ENCODE measurements at places on chromosomes 7 and 10. TPM values are rescaled to one million over a fixed set of nuclear protein-coding genes. Genes with fewer than 3 reads are reported as not detected.

Gene PNLIPRP2
- polyA plus RNA-seq = not detected

DNA sequence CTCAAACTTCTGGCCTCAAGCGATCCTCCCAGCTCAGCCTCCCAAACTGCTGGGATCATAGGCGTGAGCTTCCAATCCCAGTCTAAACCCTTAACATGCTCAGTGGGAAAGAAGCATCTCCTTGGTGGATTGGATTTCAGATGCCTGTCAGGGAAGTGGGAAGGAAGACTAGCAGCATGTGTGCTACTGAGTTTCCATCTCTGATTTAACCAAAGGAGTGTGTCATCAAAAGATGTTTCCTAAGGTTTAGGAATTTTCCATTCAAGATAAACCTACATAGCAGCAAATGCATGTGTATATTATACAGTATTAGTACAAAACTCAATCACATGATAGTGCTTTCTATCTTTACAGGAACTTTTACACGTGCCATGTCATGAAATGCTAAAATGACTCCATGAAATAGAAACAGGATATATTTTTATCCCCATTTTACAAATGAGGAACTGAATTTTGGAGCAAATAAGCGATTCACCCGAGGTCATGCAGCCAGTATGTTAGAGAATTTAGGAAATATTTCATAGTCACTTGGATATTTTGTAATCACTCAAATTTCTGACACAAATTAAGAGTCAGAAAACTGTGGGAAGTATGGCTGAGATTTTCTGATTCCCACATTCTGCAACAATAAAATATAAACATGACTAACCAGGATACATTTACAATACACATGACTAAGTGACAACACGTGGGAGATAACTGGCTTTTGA is 11.4 kb upstream of the TMEM26 start:
- DNase-seq = no peak

Gene HOXA1
- polyA plus RNA-seq = 2.2 TPM

GRCh38 chr10:25080880-25081581 is 64.6 kb downstream of the THNSL1 start:
- DNase-seq = peak; percentile 86

Gene VIPR2
- 2.1 TPM for polyA plus RNA-seq

- DNase-seq = no peak
Observed at GRCh38 chr10:11646450-11646849, 35.0 kb upstream of the USP6NL start.

DNA sequence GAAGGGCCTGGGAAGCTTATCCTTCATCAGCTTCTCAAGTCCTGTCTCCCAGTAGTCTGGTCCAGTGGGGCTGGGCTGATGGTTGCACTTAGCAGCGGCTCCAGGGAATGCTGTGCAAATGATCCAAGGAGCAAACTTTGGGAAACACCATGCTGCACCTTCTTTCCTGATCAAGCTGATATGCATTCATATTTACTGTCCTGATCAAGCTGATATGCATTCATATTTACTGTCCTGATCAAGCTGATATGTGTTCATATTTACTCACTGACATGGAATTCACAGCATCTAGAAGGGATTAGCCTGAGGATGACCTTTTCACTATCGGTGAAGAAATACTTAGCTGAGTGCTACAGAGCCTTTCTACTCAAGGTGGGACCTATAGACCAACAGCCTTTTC is 330.7 kb downstream of the BMPER start:
- DNase-seq = no peak

DNA sequence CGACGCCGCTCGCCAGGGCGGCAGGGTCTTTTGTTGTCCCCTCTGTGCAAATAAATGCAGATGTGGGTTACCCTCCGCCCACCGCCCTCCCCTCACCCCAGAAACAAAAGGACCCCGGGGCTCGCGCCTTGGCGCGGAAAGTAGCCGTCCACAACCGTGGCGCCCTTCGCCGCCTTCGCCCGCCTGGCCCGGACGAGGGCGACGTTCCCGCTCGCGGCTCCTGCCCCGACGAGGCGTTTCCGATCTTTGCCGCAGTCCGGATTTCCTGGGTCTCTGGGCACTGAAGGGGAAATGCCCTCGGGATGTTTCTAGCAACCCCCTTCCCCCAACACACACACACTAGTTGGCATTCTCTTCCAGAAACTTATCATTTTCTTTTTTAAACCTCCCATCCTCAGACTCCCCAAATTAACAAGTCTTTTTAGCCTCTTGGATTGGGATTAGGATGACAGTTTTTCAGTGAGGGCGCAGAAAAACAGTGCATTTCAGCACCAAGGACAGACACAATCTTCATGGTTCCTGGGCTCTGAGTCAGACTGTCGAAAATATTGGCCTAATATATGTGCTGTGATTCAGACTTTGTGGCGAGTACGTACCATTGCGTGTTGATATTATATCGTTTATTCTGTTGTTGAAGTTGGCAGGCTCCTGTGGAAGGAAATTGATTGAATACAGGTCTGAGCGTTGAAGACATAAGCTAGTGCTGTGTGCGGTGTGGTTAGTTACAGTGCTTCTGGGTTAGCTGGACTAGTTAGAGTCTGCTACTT is 771 bp downstream of the PHYHIPL start:
- peak; percentile 81 for DNase-seq

DNA sequence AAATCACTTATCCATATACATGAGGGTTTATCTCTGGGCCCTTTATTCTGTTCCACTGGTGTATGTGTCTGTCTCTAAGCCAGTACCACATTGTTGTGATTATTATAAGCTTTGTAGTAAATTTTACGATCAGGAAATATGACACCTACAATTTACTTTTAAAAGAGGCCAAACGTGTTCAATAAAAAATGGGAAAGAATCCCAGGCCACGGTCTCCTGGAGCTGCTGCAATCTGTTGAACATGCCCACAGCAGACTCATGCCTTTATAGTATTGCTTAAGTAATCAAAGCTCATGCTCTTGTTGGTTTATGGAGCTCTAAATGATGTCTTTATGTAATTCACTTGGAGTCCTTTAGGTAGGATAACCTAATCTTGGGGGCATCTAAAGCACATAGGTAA is 273.0 kb downstream of the ZMYND11 start:
- DNase-seq = no peak

GRCh38 chr10:28793482-28793881 is 116.2 kb downstream of the BAMBI start:
- no peak for DNase-seq

Gene DGKI
- polyA plus RNA-seq = 2.3 TPM

Gene SCIN
- 116 TPM for polyA plus RNA-seq

Gene DLG5
- polyA plus RNA-seq = 53.8 TPM

- peak; percentile 75 for DNase-seq
Observed at GRCh38 chr7:151875942-151876898, 695 bp downstream of the PRKAG2 start.

DNA sequence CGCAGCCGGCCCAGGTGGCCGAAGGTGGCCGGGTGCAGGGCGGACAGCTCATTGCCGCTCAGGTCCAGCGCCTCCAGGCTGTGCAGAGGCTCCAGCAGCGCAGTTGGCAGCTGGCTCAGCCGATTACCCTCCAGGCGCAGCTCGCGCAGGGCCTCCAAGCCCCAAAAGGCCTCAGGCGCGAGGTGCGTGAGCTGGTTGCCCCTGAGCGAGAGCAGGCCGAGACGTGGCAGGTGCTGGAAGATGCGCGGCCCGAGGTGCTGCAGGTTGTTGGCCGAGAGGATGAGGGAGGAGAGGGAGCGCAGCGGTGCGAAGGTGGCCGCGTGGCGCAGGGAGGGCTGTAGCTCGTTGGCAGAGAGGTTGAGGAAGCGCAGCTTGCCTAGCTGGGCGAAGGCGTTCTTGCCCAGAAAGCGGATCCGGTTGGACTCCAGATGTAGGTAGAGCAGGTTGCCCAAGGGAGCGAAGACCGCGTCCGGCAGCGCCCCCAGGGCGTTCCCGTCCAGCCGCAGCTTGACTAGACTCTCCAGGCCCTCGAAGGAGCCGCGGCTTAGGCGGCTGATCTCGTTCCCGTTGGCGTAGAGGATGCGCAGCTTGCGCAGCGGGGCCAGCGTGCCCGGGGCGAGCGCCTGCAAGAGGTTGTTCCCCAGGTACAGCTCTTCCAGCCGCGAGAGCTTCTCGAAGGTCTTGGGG is 923 bp downstream of the TRIL start:
- peak; percentile 42 for DNase-seq

DNA sequence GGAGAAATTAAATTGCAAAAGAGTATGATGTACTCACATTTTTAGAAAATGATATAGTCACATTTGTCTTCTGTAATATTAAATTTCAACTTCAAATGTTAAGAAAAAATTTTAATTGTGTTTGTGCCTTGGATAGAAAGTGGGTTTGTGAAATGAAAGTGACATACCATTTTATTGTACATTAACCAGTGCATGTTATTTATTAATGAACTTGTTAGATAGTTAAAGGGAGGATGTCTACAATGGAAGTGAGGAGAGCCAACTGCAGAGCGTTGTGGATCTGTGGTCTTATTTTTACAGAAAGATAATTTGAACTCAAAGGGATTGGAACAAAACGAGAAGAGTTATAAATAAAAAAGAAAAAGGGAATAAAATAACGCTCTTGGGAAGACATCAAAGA is 291.7 kb downstream of the ARL4A start:
- DNase-seq = no peak

Gene GLI3
- polyA plus RNA-seq = 16.5 TPM

GRCh38 chr10:44981172-44982113 is 2.8 kb upstream of the DEPP1 start:
- DNase-seq = no peak

Gene IDI2
- 0.17 TPM for polyA plus RNA-seq

DNA sequence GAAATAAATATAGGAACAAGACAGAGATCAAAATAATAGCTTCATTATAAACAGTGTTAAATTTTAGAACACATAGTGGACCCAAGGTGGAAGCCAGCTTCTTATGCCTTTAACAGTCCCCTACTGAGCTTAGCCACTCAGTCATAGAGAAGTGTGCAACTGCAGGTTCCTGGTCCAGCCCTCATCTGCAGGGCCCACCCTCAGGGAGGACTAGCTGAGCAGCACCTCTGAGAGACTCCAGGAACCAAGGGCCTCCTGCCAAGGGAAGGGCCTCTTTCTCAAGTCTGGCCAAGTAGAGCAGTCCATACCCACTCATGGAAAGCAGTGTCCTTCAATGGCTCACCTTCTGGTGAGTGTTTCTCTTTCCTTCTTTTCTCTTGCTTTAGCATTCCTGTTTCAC is 173.7 kb upstream of the PRPS1L1 start:
- no peak for DNase-seq

DNA sequence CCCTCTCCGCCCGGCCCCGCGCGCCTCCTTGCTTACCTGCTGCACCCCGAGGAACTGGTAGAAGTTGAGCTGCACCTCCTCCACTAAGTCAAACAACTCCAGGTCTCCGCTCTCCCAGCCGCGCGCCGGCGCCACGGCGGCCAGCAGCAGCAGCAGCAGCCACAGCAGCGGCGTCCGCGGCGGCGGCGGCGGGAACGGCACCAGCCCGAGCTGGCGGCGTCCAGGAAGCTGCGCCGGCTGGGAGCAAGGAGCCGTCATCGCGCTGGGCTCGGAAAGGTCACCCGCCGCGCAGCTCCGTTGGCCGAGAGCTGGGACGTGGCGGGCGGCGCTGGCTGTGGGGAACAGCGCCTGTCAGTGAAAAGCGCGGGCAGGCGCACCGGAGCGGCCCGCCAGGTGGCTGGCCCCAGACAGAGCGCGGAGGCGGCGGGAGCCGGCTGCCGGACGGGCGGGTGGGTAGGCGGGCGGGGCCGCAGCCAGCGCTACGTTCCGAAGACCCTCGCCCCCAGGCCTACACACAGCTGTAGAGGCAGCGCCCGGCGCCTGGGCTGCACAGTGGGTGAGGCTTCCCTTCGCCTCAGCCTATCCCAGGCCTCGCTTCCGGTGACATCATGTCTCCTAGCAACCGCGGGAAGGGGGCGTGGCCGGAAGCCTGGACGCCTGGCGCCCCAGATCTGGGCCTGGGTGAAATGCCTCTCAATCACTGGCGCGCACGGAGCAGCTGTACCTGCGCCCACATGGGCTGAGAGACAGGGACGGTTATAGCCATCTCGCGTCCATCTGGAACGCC is at the start of gene DNAJC1:
TSS of gene DNAJC1 (minus strand) at position 554 of the 787 bp plus-strand sequence. CDS start at position 258, 296 bp downstream.
- peak; percentile 98 for DNase-seq

DNA sequence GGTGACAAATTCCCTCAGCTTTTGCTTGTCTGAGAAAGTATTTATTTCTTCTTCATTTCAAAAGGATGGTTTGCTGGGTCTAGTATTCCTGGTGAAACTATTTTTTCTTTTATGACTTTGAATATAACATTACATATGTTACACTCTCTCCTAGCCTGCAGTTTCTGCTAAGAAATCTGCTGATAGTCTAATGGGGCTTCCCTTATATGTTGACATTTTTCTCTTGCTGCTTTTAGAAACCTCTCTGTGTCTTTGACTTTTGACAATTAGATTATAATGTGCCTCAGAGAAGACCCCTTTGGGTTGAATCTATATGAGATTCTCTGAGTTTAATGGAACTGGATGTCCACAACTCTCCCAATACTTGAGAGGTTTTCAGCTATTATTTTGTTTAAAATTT is 33.8 kb upstream of the SRI start:
- no peak for DNase-seq

DNA sequence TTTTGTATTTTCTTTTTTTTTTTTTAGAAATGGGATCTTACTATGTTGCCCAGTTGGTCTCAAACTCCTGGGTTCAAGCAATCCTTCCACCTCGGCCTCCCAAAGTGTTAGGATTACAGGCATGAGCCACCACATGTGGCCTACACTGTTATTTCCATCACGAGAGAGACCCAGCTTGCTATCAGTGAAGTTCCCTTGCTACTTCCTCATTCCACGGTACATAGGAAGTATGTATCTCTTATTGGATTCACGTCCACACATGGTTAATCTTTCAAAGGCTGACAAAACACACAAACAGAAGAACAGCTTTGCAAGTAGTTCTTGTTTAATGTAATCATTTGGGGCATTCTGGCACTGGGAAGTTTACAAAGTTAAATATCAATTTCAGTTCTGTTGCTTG is 50.9 kb downstream of the DCLRE1A start:
- no peak for DNase-seq

GRCh38 chr7:87926581-87927461 is 7.2 kb upstream of the ADAM22 start:
- no peak for DNase-seq

GRCh38 chr7:42161719-42162118 is 75.3 kb downstream of the GLI3 start:
- DNase-seq = no peak

DNA sequence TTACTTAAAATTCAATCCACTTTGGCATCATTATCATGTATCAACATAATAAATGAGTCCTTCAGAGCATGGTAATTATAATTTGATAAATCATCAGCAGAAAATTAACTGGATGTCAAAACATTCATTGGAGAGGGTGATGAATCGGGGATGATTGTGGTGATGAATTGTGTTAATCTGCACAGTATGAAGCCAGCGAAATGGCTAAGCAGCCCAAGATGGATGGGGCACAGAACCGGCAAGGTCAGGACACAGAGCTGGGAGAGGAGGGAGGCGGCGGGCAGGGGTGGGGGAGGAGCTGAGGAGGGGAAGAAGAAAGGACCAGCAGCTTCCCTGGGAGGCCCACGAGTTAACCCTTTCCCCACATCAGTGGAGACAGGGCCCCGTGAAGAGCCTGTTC is 536.1 kb downstream of the LRMDA start:
- DNase-seq = no peak

GRCh38 chr10:73816917-73817729 is 5.7 kb upstream of the NDST2 start:
- DNase-seq = no peak

Gene UPF2
- 34.6 TPM for polyA plus RNA-seq

GRCh38 chr10:129174232-129175014 is 292.6 kb upstream of the MGMT start:
- peak; percentile 17 for DNase-seq
